ENCODE measurements at places on chromosomes 5 and 9.

DNA sequence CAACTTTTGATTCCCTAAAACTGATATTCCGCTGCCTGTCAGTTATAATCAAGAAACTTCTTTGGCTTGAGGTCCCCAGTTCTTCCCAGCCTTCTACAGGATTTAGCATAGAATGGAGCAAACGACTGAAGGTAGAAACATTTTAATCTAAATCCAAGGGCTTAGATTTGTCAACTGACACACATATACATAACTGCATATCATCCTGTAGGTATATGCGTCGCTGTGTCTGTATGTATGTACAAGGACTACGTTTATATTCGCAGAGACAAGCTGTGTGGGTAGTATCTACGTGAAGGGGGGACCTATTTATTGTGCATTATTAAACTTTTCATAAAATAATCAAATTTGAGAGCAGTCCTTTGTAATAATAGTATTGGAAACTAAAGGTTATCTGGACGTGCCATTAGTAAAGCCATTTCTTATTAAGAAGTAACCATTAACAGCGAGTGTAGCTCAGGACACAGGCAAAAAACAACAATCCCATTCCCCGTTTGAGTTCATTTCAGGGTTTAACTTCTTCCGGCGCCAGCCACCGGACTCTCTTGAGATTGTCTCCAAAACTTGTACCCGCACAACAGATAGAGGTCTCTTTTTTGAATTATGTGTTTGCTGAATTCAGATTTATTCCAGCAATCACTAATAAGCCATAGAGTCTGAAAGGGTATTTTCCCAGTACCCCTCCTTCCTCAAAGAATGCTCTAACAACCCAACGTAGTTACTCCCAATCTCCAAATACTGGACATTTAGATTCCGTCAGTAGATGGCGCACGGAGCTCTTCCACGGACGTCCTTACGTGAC, 2.1 kb upstream of the MLLT3 start:
- no peak for DNase-seq

DNA sequence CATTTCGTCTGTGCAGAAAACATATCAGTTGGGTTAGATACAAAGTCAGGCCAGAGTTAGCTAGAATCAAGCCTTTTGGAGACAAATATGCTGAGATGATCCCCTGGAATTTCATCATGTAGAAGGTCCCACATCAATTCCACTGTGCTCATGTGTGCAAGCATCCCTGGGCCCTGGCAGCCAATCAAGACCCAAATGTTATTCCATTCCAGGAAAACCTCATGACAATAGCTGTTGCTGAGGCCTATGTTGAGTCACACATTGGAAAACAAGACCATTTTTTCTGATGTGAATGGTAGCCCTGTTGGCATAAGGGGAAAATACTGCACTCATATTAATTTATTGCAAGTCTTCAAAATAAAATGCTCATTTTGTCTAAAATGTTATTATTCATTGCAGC, 11.5 kb downstream of the SPOCK1 start:
- DNase-seq, result no peak

GRCh38 chr5:150503977-150504620, 3.8 kb upstream of the NDST1 start:
- no peak for DNase-seq

- no peak for DNase-seq
Observed at GRCh38 chr9:89541798-89542197, 43.9 kb upstream of the SEMA4D start.

DNA sequence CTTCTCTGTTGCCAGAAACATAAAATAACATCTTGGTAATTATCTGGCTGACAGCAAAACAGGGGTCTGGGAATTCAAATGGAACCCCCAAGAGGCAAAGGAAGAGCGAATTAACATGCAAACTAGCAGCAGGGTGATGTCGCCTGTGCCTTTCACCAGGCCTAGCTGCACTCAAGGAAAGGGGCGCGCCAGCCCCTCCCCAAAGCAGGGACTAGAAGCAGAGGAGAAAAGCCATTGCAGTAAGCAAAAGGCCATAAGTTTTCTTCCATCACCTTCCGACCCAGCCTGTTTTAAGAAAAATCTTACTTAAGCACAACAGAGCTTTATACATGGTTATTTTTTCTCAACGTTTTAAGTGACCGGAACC, 539 bp downstream of the POC5 start:
- DNase-seq, result no peak

DNA sequence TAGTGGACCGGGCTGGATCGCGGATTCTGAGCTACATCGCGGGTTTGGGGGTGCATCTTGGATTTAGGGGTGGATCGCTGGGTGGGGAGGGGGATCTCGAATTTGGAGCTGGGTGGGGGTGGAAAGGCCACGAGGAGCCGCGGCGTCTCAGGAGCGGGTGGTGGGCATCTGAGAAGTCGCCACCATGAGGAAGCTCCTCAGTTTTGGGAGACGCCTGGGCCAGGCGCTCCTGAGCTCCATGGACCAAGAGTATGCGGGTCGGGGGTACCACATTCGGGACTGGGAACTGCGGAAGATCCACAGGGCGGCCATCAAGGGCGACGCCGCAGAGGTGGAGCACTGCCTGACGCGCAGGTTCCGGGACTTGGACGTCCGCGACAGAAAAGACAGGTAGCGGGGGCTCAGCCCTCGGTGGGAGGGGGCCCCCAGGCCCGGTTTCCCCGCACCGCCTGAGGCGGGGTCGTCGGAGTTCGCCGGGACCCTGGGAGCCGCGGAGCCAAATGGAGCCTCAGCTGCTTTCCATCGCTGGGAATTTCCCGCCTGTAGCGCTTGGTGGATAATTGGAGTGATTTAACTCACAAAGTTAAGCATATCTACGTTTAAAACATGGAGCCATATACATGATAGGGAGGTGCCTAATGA, 376 bp downstream of the ANKRD18B start:
- DNase-seq, result no peak

GRCh38 chr5:125461641-125462072, 715.2 kb upstream of the ZNF608 start:
- DNase-seq, result no peak

- DNase-seq, result no peak
Observed at GRCh38 chr5:72079288-72079687, 28.0 kb upstream of the MAP1B start.

DNA sequence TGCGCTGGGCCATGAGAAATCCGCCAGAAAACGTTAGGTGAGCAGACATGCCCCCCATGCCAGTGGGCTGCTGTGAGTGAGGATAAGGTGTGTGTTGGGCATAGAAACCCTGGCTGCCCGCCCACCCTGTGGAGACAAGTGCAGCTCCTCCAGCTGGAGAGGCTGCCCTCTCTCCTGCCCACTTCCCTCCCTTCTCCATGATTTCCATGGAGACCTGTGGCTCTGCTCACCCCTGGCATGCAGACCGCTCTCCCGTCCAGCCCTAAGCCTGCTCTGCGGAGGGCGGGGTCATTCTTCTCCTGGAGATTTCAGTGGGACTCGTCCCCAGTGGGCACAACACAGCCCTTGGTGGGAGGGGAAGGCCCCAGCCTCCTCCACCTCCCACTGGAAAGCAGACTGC, 133.0 kb upstream of the FAM120A start:
- DNase-seq, result no peak

DNA sequence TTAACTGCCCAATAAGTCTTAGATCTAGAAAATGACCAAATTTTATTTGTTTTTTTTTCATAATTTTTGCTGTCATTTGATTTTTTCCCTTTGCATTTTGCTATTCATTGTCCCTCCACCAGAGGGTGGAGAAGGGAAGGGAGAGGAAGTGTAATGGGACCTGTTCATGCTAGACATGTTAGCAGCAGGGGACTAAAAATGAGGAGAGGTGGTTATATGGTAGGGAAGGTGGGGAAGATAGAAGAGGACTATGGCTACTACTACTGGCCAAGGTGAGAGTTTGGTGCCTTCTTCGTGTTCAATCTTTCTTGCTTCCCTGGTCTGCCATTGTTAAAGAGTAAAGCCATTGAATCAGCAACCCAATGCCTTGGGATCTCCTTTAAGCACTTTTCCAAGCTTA, 6.4 kb downstream of the GRIA1 start:
- no peak for DNase-seq

DNA sequence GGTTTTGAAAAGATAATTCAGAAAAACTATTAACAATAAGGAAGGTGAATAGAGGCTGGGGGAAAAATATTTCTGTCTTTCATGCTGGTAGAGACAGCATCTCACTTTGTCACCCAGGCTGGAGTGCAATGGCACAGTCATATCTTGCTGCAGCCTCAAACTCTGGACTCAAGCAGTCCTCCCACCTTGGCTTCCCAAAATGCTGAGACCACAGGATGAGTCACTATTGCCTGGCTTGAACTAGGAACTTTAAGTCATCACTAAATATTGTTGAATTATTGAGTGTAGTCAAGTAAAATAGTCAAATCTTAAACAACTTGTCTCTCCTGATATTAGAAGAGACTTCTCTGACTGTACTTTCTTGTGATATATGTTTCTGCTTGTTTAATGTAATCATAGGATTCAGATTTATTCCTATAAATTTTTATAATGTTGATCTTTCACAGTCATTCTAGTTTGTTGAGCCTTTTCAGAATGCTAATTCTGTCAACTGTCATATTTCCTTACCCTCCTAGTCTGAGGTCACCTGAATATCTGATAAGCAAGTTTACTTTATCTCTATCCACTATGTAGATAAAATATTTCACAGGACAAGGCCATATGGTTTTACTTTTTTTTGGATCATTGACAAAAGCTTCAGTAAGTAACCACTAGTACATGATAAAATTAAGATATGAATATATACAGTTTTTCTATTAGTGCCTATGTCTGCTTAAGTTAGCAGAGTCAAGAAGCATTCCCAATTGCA, 1696.5 kb downstream of the MAT2B start:
- DNase-seq, result no peak

- no peak for DNase-seq
Observed at GRCh38 chr5:21895766-21896350, 957.3 kb downstream of the CDH12 start.

DNA sequence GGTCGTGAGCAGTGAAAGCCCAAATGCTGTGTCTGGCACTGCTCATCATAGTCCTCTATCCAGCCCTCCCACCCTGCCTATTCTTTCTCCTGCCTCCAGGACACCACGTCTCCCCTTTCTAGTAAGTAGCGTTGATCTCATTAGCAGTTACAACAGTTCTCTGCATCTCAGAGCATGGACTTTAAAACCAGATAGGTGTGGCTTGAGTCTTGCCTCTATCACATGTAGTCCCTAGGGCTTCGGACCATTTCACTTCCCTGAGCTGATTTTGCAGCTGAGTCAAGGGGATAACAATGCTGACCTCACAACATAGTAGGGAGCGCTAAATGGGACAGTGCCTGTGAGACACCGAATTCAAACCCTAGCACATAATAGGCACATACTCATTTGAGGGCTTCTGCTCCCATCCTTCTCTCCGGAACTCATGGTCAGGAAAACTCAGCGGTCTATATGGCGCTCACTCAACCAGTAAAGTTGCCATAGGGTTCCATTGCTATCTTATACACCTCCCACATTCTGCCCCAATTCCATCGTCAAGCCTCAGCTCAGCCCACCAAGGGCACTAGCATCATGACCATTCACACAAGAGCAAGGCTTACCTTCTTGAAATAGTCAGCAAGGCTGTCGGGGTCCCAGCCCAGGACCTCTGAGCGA, 515 bp downstream of the LCP2 start:
- DNase-seq, result no peak

DNA sequence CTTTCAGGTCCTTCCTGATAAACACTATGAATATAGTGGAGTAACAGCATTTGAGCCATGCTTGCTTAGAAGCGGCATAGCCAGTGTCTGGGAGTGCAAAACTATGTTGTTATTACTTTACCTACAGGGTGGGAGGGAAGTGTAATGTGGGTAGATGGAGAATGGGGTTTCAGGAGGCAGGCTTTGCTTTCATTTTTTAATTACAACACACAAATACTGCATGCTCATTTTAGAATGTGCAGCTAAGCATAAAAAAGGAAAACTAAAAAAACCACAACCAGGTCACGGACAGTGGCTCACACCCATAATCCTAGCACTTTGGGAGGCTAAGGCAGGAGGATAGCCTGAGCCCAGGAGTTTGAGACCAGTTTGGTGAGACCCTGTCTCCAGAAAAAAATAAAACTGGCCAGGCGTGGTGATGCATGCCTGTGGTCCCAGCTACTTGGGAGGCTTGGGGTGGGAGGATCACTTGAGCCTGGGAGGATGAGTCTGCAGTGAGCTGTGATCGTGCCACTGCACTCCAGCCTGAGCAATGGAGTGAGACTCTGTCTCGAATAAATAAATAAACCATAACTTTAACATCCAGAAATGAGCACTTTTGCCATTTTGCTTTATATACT, 20.2 kb downstream of the HAVCR1 start:
- DNase-seq, result no peak

- DNase-seq, result no peak
Observed at GRCh38 chr9:134659688-134660131, 18.1 kb downstream of the COL5A1 start.

- no peak for DNase-seq
Observed at GRCh38 chr5:140245341-140245740, 57.6 kb downstream of the PFDN1 start.

DNA sequence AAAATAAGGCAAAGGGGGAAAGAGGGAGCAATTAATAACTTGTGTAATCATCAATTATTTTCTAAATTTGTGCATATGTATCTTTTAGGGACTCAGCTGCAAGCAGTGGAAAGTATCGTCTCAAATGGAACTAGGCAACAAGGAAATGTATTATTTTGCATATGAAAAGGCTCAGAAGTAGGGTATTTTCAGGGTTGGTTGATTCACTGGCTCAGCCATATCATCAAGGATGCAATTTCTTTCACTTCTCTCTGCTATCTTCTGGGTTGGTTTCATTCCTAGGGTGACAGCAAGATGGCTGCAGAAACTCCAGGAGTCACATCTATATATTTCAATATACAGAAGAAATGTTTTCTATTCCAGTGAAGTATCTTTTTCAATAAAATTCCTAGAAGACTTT, 509.8 kb downstream of the DMAC1 start:
- DNase-seq, result no peak

DNA sequence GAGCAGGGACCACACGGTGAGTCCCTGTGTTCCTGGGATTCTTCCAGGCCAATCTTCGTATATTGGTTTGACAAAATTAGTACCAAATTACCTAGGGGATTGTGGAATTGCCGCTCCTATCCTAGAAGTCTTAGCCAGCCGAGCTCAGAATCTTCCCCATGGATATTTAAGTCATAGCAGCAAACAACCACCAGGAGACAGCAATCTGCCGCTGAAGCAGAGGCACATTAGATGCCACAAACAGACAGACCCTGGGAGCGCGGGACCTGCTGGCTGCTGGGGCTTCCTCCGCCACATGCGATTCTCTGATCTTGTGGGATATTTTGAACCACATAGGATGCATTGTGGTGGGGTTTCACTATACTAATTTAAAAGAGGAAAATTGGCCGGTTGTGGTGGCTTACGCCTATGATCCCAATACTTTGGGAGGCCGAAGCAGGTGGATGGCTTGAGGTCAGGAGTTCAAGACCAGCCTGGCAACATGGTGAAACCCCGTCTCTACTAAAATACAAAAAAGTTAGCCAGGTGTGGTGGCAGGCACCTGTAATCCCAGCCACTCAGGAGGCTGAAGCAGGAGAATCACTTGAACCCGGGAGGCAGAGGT, 31.7 kb upstream of the ZBTB43 start:
- no peak for DNase-seq

Data from stimulated activated CD4-positive, alpha-beta T cell treated with anti-CD3 and anti-CD28 coated beads, Interleukin-1b, Interleukin-23, amount 100 ng/mL, for 24 hours (primary cell).